ENCODE measurements at places on chromosomes 5 and 9.

DNA sequence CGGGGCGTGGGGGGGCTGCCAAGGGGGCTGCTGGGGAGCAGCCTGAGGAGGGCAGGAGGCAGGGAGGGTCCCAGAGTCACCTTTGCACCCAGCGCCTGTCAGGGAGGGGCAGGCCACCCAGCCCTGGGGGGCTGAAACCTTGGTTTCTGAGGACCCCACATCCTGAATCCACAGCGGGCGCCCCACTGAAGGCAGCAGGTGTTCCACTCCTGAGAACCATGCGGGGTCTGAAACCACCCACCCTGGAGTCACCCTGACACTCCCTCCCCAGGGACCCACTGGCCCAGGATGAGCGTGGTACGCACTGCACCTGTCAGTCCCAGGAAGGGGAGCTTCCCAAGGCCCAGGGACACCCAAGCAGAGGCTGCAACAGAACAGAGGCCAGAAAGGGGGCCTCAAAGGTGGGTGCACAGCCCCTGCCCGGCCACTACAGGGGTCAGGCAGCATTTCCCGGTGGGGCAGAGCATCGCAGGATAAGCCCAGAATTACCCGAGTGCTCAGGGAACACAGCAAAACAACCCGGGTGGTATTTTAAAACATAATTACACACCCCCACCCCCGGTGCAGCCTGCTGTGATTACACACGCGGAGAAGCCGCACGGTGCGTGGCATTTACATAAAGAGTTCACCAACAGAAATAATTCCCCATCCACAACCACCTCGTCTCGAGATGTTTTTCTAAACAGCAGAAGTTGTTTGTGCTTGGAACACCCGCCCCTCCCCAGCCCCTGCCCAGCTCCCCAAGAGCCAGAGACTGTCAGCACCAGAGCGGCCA lies 57.3 kb upstream of the UBAC1 start:
- no peak overlapping the region for H3K4me3 ChIP-seq
- no peaks in the 10 kb centered on the region for H3K36me3 ChIP-seq
- DNase-seq, result no peak
- peaks cover 8% of the 10 kb centered on the region for H3K27me3 ChIP-seq
- H3K27ac ChIP-seq, result no peak overlapping the region
- H3K4me1 ChIP-seq, result no peaks in the 10 kb centered on the region

GRCh38 chr9:109411069-109411761 lies 86.9 kb downstream of the PTPN3 start:
- peak overlapping the region; percentile 62 for H3K4me3 ChIP-seq
- H3K27ac ChIP-seq, result peak overlapping the region; percentile 89
- H3K4me1 ChIP-seq, result peaks cover 54% of the 10 kb centered on the region
- no peaks in the 10 kb centered on the region for H3K36me3 ChIP-seq

- no peak for DNase-seq
- H3K36me3 ChIP-seq, result no peaks in the 10 kb centered on the region
- H3K4me3 ChIP-seq, result no peak overlapping the region
- H3K27me3 ChIP-seq, result peaks cover 4% of the 10 kb centered on the region
- H3K27ac ChIP-seq, result no peak overlapping the region
These were observed 472.8 kb downstream of the CDK5RAP2 start for GRCh38 chr9:120107138-120107537.

DNA sequence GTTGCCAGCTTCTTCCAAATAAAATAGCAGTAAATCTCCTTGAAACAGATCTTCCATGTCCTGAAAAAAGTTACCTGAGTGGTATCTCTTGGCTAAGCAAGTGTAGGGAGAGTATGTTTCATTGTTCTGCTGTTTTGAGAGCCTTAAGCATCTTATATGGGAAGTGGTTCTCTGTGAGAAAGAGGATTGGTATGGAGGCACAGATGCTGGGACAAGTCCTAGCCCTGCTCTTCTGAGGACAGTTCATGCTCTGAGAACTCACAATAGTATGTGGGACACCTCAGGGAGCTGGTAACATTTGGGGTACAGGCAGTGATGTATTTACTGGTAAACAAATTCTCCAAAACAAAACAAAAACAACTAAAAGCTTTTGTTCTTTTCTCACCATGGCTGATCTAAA lies 2.0 kb downstream of the PPP3R2 start:
- no peaks in the 10 kb centered on the region for H3K36me3 ChIP-seq
- H3K4me1 ChIP-seq, result no peaks in the 10 kb centered on the region
- no peak for DNase-seq
- no peak overlapping the region for H3K27ac ChIP-seq

GRCh38 chr5:76165711-76166374 lies 82.7 kb downstream of the SV2C start:
- H3K4me3 ChIP-seq, result no peak overlapping the region
- no peak overlapping the region for H3K27ac ChIP-seq
- no peak for DNase-seq

DNA sequence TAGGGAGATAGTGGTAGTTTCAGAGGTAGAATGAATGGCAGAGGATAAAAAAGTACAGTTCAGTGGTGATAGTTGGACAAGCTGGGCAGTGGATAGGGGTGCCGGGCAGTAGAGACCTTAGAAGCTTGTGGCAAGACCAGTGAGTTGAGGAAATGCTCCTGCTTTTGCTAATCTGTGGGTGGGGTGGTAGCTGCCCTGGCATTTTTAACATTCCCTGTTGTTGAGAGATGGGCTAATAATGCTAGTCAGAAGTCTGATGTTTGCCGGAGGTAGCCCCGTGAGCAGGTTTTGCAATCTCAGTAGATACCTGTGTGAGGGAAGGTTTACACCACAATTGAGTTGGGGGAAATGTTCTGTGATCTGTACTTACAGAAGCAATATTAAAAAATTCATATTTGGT lies 91.1 kb downstream of the TRIO start:
- H3K27ac ChIP-seq, result peak overlapping the region; percentile 32
- peaks cover 63% of the 10 kb centered on the region for H3K4me1 ChIP-seq
- no peak overlapping the region for H3K4me3 ChIP-seq

- H3K27ac ChIP-seq, result no peak overlapping the region
- no peak overlapping the region for H3K4me3 ChIP-seq
- H3K36me3 ChIP-seq, result no peaks in the 10 kb centered on the region
These were observed 329.6 kb upstream of the ARRDC3 start for GRCh38 chr5:91712718-91713117.

DNA sequence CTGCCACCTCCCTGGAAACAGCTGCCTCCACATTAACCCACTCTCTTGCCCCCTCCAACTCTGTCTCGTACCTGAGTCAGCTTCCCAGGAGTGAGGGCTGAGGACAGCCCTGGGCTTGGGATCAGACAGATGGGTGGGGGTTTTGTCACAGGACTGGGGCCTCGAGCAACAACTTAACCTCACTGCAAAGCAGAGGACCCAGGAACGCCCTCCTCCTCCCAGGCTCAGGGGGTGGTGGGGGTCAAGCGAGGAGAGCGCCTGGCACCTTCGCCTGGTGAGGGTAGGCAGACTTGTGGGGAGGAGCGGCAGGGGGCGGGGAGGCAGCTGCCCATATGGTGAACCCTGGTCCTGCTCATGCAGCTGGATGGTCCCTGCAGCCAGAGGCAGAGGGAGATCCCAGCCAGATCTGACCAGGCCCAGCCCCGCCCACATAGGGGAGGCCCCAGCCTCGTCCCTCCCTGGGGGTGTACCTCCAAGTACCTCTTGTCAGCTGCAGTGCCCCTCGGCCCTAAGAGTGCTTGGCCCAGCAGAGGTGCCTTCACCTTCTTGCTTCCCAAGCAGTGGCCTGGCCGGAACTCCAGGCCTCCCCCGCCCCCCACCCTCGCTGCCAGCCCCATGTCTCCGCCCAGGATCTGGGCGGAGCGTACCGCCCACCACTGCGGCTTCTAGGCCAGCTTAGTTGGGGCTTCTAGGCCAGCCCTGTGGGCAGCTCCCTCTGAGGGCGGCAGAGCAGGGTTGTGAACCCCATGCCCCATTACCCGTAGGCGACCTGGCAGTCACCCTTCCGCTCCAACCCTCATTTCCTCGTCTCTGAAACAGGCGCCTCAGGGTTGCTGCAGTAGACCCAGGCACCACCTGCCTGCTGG lies at the start of gene SARDH:
SARDH (minus strand) TSS at position 579 of the 866 bp plus-strand sequence. CDS start 4,179 bp downstream, outside the sequence.
- H3K4me1 ChIP-seq, result peaks cover 36% of the 10 kb centered on the region
- H3K36me3 ChIP-seq, result no peaks in the 10 kb centered on the region
- peak within 1 kb of the TSS; percentile 65 for H3K4me3 ChIP-seq
- H3K27ac ChIP-seq, result no peak within 1 kb of the TSS
- H3K27me3 ChIP-seq, result peaks cover 8% of the 10 kb centered on the region

DNA sequence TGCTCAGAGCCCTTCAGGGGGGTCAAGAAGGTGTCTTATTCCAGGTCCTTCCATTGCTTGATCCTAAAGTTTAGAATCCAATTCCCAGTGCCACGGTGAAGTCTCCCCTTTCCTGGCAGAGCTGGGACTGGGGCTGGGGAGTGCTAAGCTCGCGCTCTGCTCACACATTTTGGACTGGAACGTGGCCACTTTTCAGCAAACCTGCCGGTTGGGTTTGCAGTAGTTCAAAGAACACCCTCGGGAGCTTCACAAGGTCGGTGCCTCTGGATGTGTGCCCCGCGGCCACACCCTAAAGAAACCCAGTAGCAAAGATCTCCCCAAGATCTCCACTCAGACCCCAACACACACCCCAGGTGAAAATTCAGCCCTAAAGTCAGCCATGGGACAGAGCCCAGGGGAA lies at the start of gene C9orf152:
C9orf152 (minus strand) TSS at position 129 of the 400 bp plus-strand sequence. CDS start 580 bp downstream, outside the sequence.
- no peak for DNase-seq
- H3K27me3 ChIP-seq, result peaks cover 2% of the 10 kb centered on the region
- no peak within 1 kb of the TSS for H3K4me3 ChIP-seq
- H3K36me3 ChIP-seq, result no peaks in the 10 kb centered on the region
- no peak within 1 kb of the TSS for H3K27ac ChIP-seq

DNA sequence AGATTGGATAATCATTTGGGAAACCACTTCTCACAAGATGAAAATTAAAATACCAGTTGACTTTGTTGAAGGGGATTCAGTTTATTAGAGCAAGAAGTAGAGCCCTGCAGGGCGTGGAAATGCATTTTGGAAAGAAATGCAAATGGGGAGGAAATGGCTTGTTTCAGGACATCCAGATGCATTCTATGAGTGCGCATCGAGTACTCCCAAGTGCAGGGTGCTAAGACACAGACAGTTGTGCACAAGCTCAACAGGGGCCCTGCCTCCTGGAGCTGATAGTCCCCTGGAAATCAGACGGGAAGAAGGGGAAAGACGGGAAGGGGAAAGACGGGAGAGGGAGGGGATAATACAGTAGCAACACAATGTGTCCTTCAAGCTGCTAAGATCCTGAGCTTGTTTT lies 64.0 kb downstream of the NSUN2 start:
- H3K36me3 ChIP-seq, result no peaks in the 10 kb centered on the region
- peaks cover 16% of the 10 kb centered on the region for H3K27me3 ChIP-seq
- no peak for DNase-seq
- H3K27ac ChIP-seq, result no peak overlapping the region
- no peaks in the 10 kb centered on the region for H3K4me1 ChIP-seq
- H3K4me3 ChIP-seq, result no peak overlapping the region

DNA sequence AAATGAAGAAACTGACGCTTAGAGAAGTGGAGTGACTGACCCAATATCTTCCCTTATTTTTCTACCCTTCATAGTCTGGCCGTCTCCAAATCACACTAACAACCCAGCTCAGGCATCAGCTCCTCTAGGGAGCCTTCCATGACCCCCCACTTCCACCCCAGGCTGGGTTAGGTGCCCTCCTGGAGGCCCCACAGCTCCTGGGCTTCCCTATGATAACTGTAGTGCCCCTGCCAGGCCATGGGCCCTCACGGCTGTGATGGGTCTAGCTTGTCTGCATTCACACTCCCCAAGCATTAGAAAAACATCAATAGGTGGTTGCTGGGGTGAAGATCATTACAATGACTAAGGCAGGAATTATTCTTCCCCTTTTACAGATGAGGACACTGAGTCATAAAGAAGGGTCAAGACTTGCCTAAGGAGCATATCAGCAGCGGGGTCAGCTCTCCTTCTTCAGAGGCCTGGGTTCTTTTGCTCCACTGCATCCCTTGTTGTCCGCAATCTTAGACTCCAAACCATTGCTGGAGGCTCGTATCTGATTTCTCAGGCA lies 7.3 kb downstream of the CORO2A start:
- no peaks in the 10 kb centered on the region for H3K4me1 ChIP-seq
- no peaks in the 10 kb centered on the region for H3K36me3 ChIP-seq
- no peak overlapping the region for H3K27ac ChIP-seq
- no peak for DNase-seq
- H3K4me3 ChIP-seq, result no peak overlapping the region
- H3K27me3 ChIP-seq, result no peaks in the 10 kb centered on the region

DNA sequence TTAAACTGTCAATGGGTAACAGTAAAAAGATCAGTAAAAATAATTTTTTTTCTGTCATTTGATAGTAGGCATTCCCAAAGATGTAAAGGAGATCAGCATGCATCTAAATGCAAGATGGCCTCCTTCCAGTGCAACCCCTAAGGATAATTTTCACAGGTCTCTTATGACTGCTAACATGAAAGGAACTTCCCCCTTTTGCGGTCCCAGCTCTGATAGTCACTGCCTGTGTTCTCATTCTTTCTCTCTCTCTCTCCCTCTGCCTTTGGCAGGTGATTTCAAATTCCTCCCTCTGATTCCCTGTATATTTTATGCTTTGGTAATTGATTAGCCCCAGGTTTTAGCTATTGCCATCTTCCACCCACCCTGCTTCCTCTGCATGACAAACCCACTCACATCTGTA lies 8.9 kb downstream of the SPINK14 start:
- H3K36me3 ChIP-seq, result no peaks in the 10 kb centered on the region
- H3K27me3 ChIP-seq, result peaks cover 3% of the 10 kb centered on the region
- H3K27ac ChIP-seq, result no peak overlapping the region
- no peak overlapping the region for H3K4me3 ChIP-seq

DNA sequence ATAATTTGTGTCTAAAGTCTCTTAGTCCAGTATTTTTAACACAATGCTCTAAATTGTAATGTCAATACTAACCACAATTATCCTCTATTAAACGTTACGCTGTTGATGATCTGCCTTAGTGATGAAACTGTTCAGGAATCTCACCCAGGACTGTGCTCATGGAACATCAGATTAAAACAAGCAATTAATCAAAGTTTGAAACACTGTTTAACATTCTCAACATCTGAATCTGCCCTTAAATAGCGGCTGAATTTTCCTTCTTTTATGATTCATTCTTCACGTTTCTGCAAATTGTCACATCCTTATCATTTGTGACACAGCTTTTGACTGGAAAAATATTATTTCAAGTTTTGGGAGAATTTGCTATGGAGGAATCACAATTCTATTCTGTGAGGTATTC lies 113.8 kb downstream of the MARCHF11 start:
- no peaks in the 10 kb centered on the region for H3K27me3 ChIP-seq
- no peak overlapping the region for H3K4me3 ChIP-seq
- no peak overlapping the region for H3K27ac ChIP-seq
- no peaks in the 10 kb centered on the region for H3K4me1 ChIP-seq
- no peaks in the 10 kb centered on the region for H3K36me3 ChIP-seq

GRCh38 chr9:19920401-19920800 lies 131.6 kb upstream of the SLC24A2 start:
- no peak overlapping the region for H3K4me3 ChIP-seq
- H3K27ac ChIP-seq, result no peak overlapping the region
- H3K36me3 ChIP-seq, result no peaks in the 10 kb centered on the region
- H3K27me3 ChIP-seq, result peaks cover 25% of the 10 kb centered on the region

DNA sequence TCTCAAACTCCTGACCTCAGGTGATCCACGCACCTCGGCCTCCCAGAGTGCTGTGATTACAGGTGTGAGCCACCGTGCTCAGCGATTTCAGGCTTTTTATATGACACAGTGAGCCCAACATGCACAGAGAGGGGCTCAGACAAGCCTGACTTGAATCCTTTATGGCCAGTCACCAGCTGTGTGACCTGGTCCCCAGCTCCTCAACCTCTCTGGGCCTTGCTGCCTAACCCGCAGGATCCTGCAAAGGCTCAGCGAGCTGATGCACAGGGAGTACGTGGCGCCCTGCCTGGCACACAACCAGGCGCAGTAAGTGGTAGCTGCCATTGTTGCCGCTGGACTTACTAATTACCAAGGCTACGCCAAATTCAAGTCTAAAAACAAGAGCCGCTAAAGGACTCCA lies 16.6 kb upstream of the NCS1 start:
- H3K27me3 ChIP-seq, result peaks cover 5% of the 10 kb centered on the region
- no peak overlapping the region for H3K27ac ChIP-seq
- H3K4me1 ChIP-seq, result no peaks in the 10 kb centered on the region
- no peaks in the 10 kb centered on the region for H3K36me3 ChIP-seq
- H3K4me3 ChIP-seq, result no peak overlapping the region

Data from activated B cell treated with CpG ODN at 0.5 μM for 24 hours (primary cell).